ENCODE measurements at places on chromosomes 7 and 10.

- no peak for DNase-seq
These were observed 9.1 kb upstream of the ZYX start for GRCh38 chr7:143372070-143372469.

- DNase-seq, result no peak
These were observed 12.2 kb downstream of the SEPHS1 start for GRCh38 chr10:13335881-13336280.

- no peak for DNase-seq
These were observed 151.7 kb upstream of the PRSS1 start for GRCh38 chr7:142597547-142597946.

DNA sequence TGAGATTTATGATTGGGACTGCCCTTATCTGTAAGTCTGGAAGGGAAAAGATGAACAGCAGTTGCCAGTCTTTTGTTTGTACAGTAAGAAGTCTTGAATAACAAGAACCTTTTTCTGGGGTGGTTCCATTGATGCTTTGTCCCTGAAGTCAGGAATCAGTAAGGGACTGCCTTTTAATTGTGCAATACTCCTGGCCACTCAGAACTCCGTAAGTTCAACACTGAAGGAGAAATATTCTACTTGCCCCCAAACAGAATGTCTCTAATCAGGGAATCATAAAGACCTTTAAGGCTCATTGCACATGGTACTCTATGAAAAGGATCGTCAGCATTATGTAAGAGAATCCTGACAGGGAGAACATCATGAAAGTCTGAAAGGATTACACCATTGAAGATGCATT, 361.4 kb downstream of the EXOC4 start:
- no peak for DNase-seq

DNA sequence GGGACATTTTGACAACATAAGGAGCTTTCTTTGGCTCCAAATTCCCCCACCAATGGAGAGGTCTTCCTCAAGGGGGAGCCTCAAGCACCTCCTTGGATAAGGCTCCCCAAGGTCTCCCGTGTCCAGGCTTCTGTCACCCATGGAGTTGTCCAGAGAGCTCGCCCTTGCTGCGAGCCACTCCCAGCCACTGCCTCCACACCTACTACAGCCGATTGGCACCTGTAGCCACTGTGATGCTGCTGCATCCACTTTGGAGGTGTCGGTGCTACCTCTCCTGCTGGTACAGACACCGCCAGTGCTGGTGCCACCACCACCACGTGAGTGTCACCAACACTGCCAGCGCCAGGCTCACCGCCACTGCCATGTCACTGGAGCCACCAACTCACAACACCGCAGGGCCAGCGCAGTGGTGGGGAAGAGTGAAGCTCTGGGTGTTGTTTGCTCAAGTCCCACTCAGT, 22.1 kb upstream of the ENO4 start:
- no peak for DNase-seq

DNA sequence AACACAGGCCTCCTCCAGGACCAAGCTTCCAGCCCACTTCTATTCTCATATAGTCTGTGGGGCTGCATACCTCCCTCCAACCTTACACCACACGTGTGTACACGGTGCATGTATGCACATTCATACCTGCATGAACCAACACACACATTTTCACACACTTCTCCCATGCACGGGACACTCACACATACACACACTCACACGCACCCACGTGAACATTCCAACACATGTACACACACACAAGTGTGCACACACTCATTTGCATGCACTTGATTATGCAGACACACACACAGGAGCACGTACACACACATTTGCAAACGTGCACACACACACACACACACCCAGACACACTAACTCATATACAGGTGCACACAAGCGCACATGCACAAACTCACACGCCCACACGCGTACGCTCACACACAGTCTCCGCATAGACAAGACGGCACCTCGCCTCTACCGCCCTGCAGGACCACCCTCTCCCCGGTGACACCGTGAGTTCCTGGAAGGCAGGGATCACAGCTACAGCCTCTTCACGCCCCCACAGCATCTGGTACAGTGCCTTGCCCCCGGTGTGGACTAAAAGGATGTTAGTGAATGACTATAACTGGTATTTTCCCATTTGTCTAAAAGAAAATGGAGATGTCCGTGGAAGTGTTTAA, 263.8 kb downstream of the PTPRN2 start:
- peak; percentile 20 for DNase-seq

GRCh38 chr7:159067576-159068487, 76.8 kb downstream of the VIPR2 start:
- DNase-seq, result peak; percentile 18

DNA sequence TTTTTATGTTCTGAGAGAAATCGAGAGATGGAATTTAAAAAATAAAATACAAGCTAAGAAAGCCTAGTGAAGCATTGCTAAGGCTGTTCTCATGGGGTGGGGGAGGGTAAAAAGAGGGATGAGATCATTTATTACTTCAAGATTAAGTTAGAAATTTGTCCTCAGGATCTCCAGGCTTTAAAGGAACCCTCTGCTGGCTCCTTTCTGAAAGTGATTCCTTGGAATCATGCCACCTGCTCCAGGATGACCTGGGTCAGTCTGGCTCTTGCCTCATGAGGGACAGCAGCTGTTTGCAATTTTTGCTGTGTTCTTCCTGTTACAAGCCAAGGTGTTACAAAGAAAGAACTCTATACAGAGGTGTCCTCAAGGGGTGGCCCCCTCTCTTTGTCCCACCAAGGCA, 69.8 kb downstream of the CDK1 start:
- no peak for DNase-seq

- no peak for DNase-seq
These were observed 23.7 kb upstream of the EGFR start for GRCh38 chr7:54995166-54995565.

DNA sequence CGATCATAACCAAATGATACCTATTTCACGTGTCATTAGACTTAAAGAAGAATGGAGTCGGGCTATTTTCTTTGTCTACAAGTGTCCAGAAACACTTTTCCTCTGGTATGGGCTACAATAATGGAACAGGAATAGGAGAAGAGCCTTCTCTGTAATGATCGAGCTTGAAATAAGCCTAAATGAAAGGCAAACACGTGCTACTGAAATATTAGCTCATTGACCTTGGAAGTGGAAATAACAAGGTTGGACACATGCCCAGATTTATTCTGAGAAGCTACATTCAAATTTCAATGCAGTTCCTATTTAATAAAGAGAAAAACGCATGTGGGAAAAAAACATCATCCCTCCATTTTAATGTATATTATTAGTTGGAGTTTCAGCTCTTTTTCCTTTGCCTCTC, 254.7 kb upstream of the PTER start:
- DNase-seq, result no peak

DNA sequence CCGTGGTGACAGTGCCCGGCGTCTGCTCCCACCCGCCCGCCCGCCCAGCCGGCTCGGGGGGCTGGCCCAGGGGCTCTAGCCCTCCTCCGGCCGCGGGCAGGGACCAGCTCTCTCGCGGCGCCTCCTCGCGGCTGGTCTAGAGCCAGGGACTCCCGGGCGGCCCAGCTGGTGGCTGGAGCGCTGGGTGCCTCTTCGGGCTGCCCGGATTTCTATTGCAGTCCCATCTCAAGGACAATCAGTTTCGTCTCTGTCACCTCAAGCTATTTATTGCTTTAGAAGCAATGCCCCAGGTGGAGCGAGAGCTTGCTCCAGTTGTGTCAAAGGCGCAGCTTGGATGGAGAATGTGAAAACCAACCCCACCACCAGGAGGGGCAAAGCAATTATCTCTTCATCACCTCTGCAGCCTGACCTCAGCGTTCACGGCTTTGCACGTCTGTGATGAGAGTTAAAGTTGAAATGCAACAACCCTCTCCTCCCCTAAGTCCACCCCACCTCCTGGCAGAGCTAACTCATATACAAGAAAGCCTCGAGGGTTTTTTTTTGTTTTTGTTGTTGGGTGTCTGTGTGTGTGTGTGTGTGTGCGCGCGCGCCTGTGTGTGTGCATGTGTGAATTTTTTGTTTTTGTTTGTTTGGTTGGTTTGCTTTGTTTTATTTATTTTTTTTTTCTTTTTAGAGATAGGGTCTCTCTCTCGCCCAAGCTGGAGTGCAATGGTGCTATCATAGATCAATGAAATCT, at the start of gene ITGA8:
ITGA8 (minus strand) TSS at position 24 of the 736 bp plus-strand sequence. CDS start 151 bp downstream, outside the sequence.
- DNase-seq, result peak; percentile 83

- no peak for DNase-seq
These were observed 35.2 kb downstream of the PANK1 start for GRCh38 chr10:89609833-89610346.

GRCh38 chr10:89262086-89263051, 10.8 kb upstream of the LIPA start:
- DNase-seq, result no peak
